ENCODE measurements at places on chromosomes 13 and 19.

DNA sequence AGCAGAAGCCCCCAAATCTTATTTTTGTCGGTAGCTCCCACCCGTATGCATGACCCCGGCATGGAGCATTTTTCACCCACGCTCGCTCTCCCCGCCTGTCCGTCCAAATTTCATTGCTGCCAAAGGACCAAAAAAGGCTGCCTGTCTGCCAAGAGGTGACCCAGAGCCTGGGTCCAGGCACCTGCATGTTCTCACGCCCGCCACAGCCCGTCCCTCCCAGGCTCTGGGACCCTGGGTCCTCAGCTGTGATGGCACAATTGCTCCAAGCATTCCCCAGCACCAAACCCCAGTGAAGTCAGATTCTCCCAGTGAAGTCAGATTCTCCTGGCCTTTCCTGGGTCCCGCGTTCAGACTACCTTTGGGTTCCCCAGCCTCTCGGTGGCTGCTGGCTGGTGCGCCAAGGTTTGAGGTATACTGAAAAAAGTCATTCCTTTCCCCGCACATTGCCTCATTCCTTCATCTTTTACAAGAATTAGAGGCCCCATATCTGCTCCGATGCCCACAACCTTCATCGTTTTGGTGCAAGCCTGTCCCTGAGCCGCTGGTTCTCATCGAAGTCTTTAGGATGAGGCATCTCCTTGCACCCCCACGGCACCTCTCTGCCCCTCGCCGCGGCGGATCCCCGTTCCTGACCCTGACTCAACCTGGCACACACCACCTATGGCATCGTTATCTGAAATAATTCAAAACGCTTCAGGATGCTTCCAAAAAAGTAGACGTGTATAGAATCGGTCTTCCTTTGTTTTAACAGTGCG lies 59.3 kb upstream of the F7 start:
- no peak for DNase-seq

GRCh38 chr13:62299988-62300387 lies 884.3 kb upstream of the PCDH20 start:
- DNase-seq: no peak

DNA sequence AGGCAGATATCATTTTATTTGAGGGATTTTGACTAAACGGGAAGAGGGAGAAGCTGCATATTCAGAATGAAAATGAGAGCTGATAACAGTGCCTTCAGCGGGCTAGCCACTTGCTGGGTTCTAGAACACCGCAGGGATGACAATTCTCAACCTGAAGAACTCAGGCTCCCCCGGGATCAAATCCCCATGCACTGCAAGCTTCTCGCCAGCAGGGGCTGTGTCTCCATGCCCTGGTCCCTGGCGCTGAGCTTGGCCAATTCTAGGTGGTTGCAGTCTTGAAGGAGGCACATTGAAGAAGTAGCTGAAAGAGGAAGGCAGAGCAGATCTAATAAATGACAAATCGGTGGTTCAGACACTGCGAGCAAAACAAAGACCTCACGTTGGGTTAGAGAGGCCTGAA lies 128.7 kb downstream of the UQCRFS1 start:
- no peak for DNase-seq

GRCh38 chr13:41707194-41707821 lies 250.0 kb downstream of the RGCC start:
- DNase-seq: no peak

- no peak for DNase-seq
Observed at GRCh38 chr13:113224486-113224885, 15.1 kb downstream of the CUL4A start.

DNA sequence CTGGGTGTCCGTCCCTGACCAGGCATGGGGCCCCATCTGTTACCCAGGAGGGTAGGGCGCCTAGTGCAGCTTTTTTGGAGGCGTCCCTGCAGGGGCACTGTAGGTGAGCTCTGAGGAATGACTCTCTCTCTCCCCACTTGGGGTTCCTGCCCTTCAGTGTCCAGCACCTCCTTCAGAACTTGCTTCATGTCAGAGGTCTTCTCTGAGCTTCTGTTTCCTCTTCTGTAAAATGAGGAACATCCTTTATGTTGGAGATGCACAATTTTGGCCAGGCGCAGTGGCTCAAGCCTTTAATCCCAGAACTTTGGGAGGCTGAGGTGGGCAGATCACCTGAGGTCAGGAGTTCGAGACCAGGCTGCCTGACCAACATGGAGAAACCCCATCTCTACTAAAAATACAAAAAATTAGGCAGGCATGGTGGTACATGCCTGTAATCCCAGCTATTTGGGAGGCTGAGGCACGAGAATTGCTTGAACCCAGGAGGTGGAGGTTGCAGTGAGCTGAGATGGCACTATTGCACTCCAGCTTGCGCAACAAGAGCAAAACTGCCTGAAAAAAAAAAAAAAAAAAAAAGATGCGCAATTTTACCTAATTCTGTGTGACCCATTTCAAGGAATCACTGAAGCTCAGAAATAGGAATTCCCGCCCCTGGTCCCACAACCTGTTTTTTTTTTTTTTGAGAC lies 15.2 kb upstream of the PIK3R2 start:
- DNase-seq: no peak

- no peak for DNase-seq
Observed at GRCh38 chr13:105599477-105600037, 935.9 kb downstream of the EFNB2 start.

- DNase-seq: no peak
Observed at GRCh38 chr19:41910992-41911888, 17.0 kb downstream of the ERFL start.

DNA sequence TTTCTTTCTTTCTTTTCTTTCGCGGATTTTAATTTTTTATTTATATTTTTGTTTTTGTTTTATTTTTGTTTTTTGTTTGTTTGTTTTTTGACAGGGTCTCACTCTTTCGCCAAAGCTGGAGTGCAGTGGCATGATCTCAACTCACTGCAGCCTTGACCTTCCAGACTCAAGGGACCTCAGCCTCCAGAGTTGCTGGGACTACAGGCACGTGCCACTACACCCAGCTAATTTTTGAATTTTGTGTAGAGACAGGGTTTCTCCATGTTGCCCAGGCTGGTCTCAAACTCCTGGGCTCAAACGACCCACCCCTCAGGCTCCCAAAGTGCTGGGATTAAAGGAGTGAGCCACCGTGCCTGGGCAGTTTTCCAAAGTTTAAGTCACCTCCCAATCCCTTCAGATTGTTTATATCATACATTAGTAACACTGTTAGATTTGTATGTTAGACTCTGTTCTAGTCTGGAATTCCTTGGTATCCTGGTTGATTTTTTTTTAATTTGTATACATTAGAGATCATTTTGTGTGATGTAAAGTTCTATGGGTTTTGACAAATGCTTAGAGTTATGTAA lies 597.3 kb downstream of the DCT start:
- DNase-seq: no peak

GRCh38 chr19:40241809-40242384 lies 15.4 kb upstream of the CCNP start:
- DNase-seq: no peak

DNA sequence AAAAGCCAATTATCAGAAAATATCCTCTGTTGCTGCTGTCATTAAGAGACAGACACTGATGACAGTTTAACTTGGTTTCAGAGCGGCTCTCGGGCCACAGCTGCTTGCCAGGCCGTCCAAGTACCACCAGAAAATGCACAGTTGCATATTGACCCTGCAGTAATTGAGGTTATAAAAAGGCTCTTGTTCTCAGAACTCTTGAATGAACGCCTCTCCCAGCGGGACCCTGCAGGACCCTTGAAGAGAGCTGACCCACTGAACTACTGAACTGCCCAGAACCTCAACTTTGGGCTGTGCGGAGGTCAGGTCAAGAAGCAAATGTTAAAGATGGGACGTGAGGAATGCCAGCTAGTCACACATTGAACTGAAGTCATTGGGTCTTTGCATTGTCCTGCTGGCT lies 1559.0 kb upstream of the SLC10A2 start:
- no peak for DNase-seq

- no peak for DNase-seq
Observed at GRCh38 chr19:39479916-39480315, 722 bp upstream of the TIMM50 start.

GRCh38 chr19:50646074-50646807 lies 3.0 kb upstream of the C19orf81 start:
- no peak for DNase-seq

DNA sequence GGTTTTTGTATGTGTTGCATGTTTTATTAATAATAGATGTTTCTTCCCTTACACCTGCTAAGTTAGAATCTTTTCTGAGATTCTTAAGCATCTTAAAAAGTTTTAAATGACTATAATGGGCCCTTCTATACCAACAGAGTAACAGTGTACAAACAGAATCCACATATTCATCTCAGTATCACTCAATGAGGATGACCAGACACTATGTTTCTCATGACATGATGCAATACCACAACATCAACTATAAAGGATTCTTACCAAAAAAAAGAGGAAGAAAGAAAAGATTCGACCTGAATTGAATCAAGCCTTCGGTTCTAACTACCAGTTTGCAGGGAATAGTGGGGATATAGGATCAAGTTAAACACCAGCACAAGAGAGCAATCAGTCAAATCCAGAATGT lies 56.5 kb downstream of the INTS6 start:
- no peak for DNase-seq

- DNase-seq: no peak
Observed at GRCh38 chr13:46040763-46041162, 11.8 kb downstream of the ZC3H13 start.

GRCh38 chr19:53389571-53389970 lies 5.4 kb upstream of the ZNF765 start:
- no peak for DNase-seq

DNA sequence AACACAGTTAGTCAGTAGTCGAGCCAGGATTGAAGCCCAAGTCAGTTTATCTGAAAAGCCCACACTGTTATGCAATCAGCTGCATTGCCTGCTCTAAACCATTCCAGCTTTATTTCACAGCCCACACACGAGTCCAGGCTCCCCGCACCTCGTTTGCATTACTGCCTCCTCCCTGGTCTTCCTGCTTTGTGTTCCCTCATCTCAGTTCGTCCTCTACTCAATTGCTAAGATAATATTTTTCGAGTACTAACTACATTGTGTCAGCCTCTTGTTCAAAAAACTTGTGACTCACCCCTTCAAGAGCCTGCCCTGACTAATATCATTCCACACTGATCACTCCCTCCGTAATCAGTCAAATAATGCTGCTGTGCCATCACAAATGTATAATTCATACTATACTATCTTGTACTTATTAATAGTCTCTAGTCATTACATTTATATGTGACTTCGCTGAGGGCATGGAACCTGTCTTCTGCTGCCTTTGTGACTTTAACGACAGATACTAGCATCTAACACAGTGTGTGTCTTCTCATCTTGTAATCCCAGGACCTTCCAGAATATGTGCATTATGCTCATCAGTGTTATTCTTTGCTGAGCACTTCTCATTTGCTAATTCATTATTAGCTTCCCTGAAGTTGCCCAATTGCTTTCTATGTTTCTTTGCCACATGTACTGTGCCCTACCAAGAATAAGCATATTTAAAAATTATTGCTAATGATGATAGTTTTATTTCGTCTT lies 26.2 kb upstream of the WDFY2 start:
- no peak for DNase-seq

DNA sequence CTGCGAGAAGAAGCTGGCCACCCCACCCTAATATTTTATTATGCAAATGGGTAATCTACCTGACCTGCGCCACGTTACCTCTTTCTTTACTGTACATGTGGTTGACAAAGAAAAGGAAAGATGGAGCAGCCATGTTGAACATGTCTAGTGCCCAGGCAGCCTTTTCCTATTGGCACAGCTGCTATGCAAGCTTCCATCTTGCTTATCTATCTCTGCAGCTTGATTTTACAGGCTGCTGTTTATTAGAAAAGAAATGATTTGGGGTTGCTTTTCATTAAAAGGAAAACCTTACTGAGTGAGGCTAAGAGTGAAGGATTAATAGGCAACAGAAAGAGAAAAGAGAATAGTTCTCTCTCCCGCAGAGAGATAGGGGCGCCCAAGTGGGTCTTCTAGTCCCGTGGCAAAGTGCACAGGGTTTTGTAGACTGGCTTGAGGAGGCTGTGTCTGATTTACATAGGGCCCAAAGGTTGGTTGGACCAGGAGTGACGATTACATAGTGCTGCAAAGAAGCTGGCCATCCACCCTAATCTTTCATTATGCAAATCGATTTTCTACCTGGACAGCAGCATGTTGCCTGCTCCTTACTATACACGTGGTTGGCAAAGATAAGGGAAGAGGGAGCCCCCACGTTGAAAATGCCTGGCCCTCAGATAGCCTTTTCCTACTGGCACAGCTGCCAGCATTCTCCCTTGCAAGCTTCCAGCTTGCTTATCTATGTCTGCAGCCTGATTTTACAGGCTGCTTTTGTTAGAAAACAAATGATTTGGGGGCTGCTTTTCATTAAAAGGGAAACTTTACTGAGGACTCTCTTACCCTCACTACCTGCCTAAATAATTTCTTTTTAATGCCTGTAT lies 28.3 kb downstream of the OR10H4 start:
- no peak for DNase-seq

DNA sequence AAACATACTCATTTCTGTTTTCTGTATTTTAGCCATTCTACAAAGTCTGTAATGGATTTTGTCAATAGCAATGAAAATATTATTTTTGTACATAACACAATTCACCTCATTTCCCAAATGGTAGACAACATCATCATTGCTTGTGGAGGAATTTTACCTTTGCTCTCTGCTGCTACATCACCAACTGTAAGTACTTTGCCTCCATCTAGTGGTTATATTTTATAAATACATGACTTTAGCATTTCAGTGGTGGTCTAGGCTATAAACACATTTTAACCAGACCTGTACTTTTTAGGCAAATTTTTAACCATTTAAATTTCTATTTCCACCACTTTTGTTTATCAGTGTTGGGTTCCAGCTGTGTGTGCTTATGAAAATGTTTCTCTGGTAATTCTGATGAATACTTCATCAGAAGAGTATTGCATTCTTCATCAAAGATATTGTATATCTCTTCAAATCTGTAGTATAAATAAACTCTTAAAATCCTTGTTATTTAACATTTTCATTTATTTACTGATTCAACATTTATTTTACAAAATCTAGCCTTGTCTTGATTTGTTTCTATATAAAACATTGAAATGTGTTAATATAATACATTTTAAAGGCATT lies 222.4 kb downstream of the NBEA start:
- no peak for DNase-seq

DNA sequence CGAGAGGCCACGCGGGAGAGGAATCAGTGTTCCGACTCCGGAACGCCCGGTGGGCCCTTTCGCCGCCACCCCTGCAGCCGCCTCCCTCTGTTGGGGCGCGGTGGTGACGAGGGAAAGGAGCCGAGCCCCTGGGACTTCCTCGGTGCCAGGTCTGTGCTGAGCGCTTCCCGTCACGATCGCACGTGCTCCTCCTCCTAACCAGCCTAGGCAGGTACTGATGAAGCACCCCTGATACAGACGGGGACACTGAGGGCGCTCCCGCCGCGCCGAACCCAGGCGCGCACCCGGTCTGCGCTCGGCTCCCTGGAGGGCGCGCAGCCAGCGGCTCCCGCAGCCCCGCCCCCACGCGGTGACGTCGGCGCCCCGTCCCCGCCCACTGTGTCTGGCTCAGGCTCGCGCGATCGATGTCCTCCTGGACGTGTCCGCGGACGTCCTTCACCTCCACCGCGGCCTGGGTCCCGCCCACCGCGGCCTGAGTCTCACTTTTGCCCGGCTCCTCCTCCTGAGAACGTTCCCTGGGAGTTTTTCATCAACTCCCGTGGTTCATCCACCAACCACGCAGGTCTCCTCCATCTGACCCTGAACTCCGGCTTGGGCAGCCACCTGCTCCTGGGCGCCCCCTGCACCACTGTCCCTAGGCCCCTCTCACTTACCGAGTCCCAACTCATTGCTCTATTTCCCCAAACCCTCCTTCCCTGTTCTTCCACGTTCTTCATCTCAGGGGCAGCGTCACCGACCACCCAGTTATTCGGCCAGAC lies 2.6 kb upstream of the KLK15 start:
- peak; percentile 76 for DNase-seq

- no peak for DNase-seq
Observed at GRCh38 chr13:30998136-30999088, 66.0 kb downstream of the TEX26 start.
